Putamen (tissue), 1 donor: ENCODE measurements at places on chromosomes 2 and 18.

DNA sequence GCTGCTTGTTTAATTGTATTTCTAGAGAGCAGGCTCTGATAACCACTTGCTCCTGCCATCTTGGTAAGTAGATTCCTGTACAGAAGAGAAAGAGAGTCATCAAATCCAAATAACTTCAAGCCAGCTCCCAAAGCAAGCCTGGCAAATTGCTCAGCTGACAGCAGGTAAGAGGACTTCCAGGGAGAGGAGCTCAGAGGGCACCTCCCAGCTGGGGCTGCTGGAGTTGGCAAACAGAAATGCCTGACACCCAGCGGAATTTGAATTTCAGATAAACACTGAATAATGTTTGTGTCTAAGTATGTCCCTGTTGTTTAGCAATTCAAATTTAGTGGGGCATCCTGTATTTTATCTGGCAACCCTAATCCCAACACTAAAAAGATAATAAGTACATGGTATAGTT, 86.2 kb downstream of the MYL12B start:
- no peak for DNase-seq

- peak; percentile 34 for DNase-seq
Measured at GRCh38 chr2:118185210-118186109, 97.2 kb downstream of the INSIG2 start.

GRCh38 chr2:173059971-173060461, 15.6 kb upstream of the MAP3K20 start:
- no peak for DNase-seq

DNA sequence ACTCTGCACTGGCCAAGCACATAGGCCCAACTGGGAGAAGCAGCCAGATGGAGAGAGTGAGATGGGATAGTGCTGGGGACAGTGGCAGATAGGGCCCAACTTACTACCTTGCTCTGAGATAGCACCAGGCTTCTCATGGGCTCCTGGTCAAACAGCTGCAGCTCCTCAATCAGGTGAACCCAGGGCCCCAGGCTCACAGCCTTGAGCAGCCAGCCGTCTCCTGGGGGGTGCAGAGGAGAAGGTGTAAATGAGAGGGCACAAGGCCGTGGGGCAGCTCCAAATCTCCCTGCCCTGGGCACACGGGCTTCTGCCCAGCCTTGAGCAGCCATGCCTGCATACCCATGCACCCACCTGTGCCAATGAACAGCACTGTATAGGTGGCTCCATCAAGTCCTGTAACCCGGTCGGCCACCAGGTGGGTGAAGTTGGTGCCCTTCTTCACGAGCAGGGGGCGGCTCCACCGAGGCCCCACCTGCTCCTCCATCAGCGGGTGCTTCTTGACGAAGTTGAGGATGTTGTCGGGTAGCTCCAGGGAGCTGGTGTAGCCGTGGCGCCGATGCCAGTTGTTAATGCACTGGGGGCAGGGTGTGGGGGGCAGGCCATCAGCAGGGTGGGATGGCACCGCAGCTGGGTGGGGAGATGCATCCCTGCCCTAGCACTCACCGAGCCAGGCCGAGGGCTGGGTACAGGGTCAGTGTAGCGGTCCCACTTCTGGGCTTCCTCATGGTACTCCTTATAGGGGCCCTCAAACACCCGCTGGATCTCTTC, 5.9 kb upstream of the ANKRD39 start:
- no peak for DNase-seq

- no peak for DNase-seq
Measured at GRCh38 chr2:195022508-195022830, 634.6 kb upstream of the SLC39A10 start.

DNA sequence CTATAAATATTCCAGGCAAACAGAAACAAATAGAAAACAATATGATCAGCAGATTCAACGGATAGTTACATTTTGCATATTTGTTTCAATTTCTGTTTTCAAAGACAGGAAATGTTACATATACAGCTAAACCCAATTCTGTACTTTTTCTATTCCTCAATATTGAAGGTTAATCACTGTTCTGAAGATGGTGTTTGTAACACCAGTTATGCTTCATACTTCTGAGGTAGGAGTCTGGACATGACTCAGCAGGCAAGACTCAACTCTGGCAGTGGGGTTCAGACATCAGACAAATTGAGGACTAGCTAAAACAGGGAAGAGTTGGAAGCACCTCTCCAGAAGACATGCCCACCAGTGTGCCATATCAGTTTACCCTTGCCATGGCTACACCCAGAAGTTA, 16.6 kb downstream of the SERPINB13 start:
- DNase-seq = no peak

GRCh38 chr2:25424426-25425028, 82.8 kb upstream of the DNMT3A start:
- DNase-seq = no peak

- DNase-seq = no peak
Measured at GRCh38 chr2:65607662-65608305, 175.4 kb upstream of the SPRED2 start.

DNA sequence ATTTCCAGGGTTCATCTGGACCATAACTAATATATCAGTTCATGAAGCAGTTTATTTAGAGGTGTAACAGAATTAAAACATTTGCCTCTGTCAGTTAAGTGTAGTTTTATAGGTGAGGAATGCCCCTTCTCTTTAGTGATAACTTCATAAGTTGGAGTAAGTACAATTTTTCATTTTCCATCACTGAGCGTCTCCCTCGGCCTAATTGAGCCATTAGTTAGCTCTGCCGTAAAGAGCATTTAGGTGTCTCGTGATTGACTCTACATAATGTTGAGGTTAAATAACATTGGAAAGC, 88.4 kb downstream of the UGGT1 start:
- DNase-seq = no peak

DNA sequence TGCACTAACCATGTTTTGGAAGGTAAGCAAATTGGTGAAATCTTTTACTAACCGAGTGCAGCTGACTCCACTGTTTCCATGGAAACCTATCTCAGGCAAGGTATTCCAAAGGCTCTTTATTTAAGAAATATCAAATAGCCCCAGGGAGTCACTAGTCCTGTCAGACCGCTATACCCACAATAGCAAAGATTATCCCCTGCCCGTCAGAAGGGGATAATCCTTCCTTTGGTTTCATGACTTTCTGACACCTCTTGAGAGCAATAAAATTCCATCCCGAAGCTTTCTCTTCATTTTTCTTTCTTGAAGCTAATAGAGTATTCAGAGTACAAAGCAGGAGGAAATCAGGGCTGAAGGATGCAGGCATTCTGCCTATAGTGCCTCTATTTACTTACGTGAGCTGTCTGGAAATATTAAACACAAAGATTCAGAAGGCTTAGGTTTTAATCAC, 34.7 kb upstream of the MAP2 start:
- peak; percentile 33 for DNase-seq

DNA sequence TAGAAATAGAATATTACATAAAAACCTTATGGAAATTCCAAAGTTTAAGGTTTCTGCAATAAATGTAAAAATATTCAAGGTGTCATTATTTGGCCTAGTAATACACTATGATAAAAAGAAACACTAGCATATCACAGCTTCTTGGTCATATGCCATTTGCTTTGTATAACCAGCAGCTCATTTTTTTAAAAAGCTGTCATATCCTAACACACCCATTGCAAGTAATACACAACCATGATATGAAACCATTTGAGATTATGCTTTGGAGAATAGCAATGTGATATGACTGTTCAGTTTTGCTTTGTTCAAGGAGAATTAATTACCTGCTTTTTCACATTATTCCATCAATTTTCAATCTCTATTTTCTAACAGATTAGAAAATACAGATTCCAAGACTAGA, 149.0 kb downstream of the IKZF2 start:
- no peak for DNase-seq

DNA sequence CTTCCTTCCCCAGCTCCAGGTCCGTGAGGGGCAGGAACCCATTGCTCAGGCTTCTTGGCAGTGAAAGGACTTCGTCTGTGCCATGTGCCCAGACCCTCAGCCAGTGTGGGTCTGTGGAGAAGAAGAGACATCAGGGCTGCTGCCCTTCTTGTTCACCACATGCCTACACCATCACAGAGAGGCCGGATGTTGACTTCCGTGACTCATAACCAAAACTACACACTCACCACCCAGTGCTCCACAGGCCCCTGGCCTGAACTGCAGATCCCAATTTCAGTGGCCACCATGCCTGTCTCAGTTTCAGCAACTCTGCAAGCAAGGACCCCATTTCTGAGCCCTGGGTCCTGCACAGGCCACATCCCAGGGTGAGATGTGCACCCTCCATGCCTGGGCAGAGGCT, 332.6 kb upstream of the SALL3 start:
- no peak for DNase-seq

- no peak for DNase-seq
Measured at GRCh38 chr2:144357623-144358373, 162.1 kb downstream of the ZEB2 start.

DNA sequence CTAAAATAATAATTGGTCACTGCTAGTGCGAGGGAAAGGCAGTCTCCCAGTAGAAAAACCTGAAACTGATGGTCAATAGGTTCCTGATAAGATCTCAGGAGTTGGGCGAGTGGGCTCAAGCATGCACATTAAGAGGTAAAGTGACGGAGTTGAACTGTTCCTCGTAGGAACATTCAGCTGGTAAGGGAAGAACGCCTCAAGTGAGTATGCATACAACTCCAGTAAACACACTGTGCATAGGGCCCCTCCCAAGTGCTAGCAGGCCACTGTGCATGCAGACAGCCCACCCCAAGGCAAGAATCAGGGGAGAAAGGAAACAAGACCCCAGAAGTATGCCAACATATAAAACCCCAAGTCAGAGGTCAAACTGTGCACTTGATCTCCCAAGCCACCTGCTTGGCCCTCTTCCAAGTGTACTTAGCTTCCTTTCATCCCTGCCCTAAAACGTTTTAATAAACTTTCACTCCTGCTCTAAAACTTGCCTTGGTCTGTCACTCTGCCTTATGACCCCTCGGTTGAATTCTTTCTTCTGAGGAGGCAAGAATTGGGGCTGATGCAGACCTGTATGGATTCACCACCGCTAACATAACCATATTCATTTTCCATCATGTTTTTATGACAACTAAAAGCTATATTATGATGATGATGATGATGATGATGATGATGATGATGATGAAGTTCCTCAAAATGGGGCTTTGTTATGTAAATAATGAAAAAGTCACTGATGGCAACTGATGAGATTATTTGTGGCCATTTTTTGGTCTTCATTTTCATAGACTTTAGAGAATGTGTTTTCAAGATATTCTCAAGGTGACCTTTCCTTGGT, 118.0 kb upstream of the RAB27B start:
- no peak for DNase-seq

DNA sequence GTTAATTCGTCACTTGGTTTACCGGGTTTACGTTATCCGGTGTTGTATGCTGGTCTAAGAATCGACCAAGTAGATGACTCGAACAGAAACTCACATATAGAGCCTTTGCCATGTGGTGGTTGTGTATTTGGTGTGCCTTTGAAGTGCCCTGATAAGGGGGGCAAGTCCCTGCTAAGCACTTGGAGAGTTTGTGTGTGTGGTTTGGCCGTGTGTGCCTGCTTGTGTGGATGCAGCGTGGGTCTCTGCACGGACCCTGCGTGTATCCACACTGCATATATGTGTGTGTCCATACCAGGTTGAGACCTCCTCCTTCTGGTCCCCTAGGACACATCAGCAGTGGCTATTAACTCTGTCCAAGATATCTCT, 2.4 kb upstream of the CELF4 start:
- DNase-seq = no peak

GRCh38 chr2:95272299-95272751, 1.9 kb upstream of the PROM2 start:
- no peak for DNase-seq

- DNase-seq = peak; percentile 7
Measured at GRCh38 chr2:200585730-200586643, at the start of gene AOX1. AOX1 (plus strand) TSS chr2:200586014; CDS start chr2:200586109, 95 bp downstream.

- no peak for DNase-seq
Measured at GRCh38 chr2:4965556-4966320, 726.4 kb upstream of the SOX11 start.

- DNase-seq = no peak
Measured at GRCh38 chr18:48868468-48869466, 82.0 kb downstream of the SMAD7 start.

DNA sequence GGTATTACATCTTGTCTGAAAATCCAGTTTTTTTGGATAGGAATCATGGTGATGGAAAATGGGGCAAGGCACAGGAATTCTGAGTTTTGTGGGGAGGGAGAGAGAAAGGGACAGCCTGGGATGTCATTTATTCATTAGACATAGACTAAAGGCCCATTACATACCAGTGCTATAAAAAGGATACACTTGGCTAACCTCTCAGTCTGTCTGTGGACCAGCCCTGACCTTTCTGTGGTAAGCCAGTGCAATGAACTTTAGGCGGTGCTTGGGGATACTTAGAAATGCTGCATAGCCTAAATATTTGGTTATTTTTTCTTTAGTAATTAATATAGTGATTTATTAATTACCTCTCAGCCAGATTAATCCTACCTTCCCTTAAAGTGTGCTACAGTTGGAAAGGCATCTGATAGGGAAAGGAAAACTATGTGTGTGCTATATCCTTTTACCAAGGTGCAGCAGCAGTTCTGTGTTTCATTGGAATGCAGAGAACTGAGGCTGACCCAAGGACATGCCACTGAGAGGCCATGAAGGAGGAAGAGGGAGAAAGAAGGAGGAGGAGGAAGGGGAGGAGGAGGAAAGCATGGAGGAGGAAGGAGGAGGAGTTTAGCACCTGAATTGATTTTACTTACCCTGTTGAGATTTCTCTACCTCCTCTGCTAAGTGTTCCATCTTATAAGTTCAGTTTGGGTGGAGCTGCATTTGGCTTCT, 37.5 kb downstream of the KCNS3 start:
- no peak for DNase-seq

- DNase-seq = no peak
Measured at GRCh38 chr2:237885931-237886684, 26.7 kb downstream of the RAMP1 start.

- DNase-seq = no peak
Measured at GRCh38 chr2:45009303-45009927, at the start of gene SIX2. SIX2 (minus strand) TSS chr2:45009452; CDS start chr2:45009110, 342 bp downstream.

GRCh38 chr2:48144777-48145176, 238.5 kb upstream of the FBXO11 start:
- DNase-seq = no peak
